CD4-positive, alpha-beta T cell treated with Interleukin-6 at 100 ng/mL for 8 hours (primary cell): ENCODE measurements at places on chromosomes 4 and X.
A peak's percentile ranks its signal among the peaks of the same experiment; 100 is the strongest.

GRCh38 chrX:40471965-40472648 is 108.7 kb upstream of the ATP6AP2 start:
- DNase-seq = peak; percentile 19

- no peak for DNase-seq
These were observed 136.8 kb downstream of the ADAM29 start for GRCh38 chr4:175054980-175055379.

- DNase-seq = no peak
These were observed 36.9 kb downstream of the PIGG start for GRCh38 chr4:535924-536281.

GRCh38 chr4:163157157-163157556 is 9.5 kb downstream of the NAF1 start:
- no peak for DNase-seq

DNA sequence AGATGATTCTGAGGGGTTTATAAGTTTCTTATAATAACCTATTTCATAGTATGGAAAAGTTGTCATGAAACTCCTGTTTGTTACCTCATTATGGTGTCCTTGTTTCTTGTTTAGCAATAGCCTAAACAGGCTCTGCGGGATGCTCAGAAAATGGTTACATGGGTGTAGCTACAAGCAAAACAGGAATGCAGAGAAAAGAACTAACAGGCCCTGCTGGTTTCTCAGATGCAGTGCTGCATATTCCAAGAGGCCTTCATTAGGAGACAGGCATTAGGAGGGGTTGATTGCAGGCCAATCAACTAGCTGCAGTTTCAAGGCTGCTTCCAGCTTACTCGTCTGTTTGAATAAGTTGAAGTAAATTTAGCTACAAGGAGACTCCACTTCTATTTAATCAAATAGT is 37.6 kb upstream of the HPGD start:
- DNase-seq = no peak

DNA sequence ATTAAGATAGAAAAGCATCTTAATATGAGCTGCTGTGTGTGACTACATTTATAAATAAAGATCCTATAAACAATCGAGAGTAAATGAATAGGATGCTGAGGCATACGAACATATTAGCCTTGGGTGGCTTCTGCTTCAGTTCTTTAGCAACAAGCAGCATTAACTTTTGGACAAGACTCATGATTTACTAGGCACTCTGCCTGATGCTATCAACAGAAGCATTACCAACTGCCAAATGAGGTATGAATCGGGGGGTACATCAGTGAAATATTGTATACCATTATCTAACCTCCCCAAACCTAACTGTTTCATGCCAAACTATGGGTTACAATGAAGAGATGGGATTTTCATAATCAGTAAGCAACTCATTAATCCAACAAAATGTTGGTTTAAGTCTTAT is 113.1 kb downstream of the RAB28 start:
- no peak for DNase-seq

GRCh38 chrX:50787099-50787498 is 26.9 kb downstream of the SHROOM4 start:
- DNase-seq = no peak

DNA sequence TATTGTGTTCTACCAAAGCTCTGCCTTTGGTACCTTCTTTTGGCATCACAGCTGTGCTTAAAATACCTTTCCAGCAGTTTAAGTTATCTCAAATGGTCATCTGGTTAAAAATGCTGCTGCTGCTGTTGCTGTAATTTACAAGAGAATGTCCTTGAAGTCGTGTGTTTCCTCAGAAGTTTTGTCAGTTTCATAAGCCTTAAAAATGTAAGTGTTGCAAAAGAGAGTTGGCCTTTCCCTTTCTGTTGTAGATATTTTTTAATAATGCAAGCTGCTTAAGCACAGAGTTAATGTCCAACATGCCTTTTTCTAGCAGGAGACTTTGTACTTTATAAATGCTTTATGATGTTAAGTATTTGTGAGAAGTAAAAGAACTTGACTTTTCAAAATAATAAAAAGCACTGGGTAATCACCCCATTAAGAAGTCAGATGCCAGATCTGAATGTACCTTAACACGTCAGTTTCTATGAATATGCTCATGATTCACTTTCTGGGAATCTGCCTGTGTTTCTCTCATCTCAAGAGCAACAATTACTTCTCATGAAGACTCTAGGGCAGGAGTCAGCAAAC is 35.3 kb upstream of the TENM3 start:
- no peak for DNase-seq

DNA sequence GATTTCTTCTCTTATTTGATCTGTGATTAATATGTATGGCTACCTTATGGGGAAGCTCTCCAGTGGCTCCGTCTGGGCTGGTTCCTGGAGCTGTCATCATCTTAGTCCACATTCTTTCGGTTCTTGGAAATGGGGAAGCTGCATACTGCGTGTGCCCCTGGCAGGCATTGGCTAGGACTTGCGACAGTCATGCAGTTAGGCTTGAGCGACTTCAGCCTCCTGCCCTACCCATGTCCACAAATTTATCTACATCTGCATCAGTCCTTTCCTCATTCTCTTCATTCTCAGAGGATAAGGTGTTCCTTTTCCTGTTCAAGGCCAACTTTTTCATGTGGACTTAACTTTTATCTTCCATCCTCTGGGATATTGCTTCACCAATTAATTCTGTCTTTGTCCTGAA is 214.2 kb downstream of the RELL1 start:
- no peak for DNase-seq

- DNase-seq = no peak
These were observed 1142.2 kb downstream of the C4orf33 start for GRCh38 chr4:130238121-130238520.

- DNase-seq = no peak
These were observed 46.4 kb downstream of the IL13RA1 start for GRCh38 chrX:118773782-118774181.
